ENCODE measurements at places on chromosomes 16 and 17.

GRCh38 chr17:17752821-17753321 lies 71.6 kb downstream of the RAI1 start:
- DNase-seq, result peak; percentile 90

- DNase-seq, result no peak
Observed at GRCh38 chr16:72743011-72743761, 304.7 kb downstream of the ZFHX3 start.

DNA sequence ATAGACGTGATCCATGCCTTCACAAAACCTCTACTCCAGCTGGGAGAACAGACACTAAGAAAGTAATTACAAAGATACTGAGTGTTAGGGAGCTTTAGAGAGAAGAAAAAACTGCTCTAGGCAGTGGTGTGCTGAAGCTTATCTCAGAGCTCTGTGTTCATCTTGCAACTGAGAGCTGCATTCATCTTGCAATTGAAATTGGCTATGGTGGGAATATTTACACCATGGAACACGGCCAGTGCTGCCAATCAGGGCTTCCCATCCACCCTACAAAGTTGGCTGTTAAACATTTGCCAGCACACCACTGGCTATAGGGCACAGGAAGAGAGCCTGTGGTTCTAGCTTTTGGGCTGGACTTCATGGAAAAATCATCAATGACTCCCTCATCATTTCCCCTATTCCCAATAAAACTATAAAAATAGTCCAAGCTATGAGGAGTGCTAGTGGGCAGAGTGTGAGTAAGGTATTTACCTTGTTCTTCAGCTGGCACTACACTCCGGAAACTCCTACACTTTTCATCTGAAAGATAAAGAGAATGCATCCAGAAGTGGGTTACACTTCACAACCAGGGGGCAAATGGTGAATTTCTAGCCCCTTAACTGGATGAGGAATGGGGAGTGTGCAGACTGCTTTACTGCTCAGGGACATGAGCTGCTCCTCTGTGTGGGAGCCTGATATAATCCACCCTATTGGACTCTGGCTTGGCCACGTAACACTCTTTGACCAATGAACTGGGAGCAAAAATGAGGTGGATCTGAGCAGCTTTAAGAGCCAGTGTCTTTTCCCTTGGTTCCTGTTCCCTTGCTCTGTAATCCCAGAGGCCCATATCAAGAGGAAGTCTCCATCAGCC lies 11.6 kb downstream of the GSG1L2 start:
- DNase-seq, result no peak

DNA sequence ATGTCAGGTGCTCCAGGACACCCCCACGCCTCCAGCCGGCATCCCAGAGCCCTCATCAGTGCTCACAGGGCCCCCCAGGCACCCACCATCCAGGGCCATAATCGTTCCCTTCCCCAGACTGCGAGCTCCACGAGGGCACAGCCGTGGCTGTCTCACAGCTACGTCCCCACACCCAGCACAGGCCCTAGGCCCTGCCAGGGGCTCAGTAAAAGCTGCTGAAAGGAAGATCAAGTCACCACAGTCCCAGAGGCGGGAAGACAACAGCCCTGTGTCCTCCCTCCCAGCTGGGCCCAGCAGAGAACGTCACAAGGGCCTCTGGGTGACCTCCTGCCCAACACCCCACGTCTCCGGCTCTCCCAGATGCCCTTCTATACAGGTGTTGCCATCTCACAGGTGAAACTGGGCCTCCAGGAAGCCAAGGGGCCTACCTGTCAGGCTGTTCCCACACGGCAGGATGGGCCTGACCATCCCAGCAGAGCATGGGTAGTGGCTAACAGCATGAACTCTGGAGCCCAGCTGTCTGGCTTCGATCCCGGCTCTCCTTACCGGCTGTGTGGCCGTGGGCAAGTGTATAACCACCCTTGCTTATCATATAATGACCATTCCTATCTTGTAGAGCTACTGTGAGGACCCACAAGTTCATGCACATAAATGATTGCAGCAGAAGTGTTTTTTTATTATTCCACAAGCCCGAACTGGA lies 17.9 kb downstream of the ARL2BP start:
- DNase-seq, result no peak

- no peak for DNase-seq
Observed at GRCh38 chr17:57586196-57586740, 158.8 kb downstream of the CCDC182 start.

DNA sequence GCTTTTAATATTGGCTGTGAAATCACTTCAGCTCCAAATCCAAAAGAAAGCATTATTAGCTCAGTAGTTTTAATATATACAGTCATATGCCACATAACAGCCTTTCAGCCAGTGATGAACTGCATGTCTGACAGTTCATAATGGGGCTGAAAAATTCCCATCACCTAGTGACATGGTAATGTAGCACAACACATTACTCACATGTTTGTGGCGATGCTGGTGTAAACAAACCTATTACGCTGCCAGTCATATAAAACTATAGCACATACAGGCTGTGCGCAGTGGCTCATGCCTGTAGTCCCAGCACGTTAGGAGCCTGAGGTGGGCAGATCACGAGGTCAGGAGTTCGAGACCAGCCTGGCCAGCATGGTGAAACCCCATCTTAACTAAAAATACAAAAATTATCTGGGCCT lies 92.2 kb downstream of the TUBD1 start:
- no peak for DNase-seq

GRCh38 chr17:68054296-68054900 lies 18.9 kb downstream of the KPNA2 start:
- peak; percentile 27 for DNase-seq

DNA sequence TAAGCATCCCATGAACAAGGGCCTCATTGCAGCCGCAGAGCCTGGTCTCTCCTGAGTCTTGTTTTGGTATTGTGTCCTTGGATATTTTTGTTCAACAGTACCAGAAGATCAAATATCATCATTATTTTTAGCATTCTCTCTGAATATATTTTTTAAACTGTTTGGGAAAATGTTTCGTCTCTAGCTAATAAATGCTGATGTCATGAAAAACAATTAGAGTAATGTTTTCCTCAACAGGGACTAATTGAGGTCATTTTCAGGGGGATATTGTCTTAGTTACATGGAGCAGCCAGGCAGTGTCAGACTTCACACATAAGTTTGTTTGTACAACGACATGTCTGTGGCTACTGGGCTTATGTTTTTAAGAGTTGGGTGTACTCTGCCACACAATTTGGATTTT lies 805.3 kb upstream of the SOX9 start:
- DNase-seq, result no peak

DNA sequence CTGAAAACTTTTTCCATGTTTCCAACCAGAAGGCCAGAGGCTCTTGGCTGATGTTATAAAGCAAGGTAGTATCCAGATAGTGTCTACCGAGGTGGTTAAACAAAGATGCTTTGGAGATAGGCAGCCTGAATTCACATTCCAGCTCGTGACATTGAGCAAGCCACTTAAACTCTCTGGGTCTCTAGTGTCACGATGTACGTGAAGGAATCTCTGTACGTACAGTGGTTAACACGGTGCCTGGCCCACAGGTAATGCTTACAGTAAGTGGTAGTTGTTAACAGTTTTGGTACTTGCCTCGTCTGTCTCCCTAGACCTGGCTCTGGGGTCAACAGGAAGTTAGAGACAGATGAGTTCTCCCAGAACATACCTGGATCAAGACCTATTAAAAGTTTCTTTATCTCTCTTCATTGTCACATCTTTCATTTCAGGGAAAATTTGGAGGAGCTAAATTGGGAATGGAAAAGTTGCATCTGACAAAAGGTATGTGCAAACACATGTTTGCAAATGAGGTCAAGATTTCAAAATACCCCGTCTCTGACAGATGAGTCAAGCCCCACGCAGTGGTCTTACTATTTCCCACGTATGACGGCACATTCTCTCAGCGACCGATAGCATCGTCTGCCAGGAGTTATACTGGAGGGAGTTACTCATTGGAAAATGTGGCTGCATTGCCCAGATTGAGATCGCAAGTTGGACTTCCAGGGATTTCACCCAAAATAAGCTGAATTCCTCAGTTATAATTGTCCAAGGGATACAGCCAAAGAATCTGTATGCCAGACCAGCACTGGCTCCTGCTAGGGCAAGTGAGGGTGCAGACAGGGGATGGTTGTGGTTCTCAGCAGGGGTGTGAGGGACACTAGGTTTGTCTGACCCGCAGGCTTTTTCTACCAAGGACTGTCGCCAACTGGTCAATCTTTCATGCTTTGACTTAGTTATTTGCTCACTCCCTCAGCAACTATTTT lies 18.9 kb upstream of the MYH10 start:
- no peak for DNase-seq

DNA sequence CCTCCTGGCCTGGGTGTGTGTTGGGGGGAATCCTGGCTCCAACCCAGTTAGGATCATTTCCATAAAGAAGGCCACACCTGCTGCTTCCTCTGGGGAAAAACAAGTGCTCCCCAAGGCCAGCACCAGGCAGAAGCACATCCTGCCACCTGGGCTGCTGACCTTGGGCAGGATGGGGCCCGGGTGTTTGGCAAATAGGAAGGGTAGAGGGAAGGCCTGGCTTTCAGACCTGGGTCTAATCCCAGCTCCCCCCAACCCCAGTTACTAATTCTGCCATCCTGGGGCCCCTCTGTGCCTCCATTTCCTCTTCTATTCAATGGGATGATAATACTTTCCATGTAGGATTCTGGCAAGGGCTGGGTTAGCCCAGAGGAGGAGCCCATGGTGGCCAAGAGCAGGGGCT lies 3.0 kb upstream of the NLRC5 start:
- no peak for DNase-seq

DNA sequence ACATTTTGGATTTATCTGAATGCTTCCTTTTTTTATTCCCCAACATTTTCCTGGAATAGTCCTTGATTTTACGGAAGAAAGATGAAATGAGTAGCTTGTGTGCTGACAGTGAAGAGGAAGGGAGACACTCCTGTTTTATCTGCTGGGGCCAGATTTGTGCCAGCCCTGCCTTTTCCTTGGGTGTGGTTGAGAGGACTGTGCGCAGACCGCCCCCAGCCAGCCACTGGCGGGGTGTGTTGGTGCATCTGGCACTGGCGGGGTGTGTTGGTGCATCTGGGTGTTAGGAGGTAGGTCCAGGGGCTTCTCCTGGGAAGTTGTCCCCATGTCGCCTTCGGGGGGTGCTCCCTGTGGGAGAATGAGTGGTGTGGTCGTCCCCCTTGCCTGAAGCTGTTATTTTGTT lies 39.5 kb downstream of the RAP1GAP2 start:
- no peak for DNase-seq

- no peak for DNase-seq
Observed at GRCh38 chr17:77027271-77027889, 113.4 kb upstream of the SEC14L1 start.

DNA sequence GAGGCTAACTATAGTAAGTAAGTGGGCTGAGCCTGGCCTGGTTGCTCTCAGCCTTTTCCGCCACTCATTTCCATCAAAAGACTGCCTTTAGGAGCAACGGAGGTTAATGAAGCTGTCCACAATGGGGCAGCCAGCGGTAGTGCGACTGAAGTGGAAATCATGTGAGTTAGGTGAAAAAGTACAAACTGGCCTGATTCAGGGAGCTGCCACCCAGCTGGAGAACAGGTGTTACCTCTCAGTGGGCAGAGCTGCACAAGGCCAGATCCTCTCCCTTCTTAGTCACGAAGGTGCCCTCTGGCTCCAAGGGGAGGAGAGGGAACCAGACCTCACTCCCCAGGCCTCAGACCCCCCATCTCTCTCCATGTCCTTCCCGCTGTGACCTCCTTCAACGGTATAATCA lies 34.4 kb upstream of the CDRT4 start:
- no peak for DNase-seq

- no peak for DNase-seq
Observed at GRCh38 chr17:13395346-13395745, 206.4 kb downstream of the HS3ST3A1 start.

DNA sequence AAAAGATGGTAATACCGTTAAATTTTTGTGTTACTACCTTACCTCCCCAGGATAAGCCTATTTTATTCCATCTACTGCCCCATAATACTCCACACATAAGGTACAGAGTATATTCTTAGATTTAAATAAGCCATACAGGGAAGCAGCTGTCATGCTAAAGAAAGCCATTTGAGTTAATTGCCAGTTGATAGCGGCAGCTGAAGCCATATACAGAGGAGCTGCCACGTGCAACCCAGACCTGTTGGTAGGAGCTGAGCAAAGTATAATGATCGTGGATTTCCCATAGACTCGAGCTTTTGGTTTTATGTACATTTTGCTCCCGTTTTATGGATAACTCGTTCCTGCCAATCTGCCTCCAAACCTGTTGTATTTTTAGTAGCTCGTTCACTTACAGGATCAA lies 12.0 kb downstream of the CPSF4L start:
- DNase-seq, result no peak

GRCh38 chr17:40433551-40434415 lies 9.5 kb upstream of the IGFBP4 start:
- peak; percentile 74 for DNase-seq

GRCh38 chr16:70767377-70768202 lies 33.4 kb downstream of the VAC14 start:
- no peak for DNase-seq

DNA sequence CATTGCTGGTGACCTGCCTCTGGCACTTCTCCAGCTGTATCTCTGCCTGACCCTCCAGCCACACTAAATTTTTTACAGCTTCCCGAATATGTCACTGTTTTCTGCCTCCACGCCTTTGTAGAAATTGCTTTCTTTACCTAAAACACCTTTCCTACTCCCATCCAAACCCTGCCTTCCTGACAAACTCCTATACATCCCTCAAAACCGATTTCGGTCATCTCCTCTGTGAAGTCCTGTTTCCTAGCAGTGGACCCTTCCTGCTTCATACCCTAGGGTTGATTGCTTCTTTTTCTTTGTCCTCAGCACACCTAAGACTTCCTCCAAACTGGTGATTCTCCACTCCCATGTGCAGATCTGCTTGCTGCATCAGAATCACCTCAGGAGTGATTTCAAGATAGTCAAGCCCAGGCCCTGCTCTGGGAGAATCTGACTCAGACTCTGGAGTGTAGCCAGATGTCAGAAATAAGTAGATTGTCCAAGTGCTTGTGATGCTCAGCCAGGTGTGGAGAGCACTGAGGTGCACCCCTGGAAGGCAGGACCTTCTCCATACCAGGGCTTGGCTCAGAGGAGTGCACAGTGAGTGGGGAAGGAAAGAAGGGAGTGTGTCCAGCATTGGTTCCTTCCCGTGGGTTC lies 184.2 kb downstream of the COPRS start:
- DNase-seq, result no peak

- DNase-seq, result peak; percentile 29
Observed at GRCh38 chr17:58756246-58757161, 850 bp downstream of the PPM1E start.

- DNase-seq, result no peak
Observed at GRCh38 chr16:83720213-83720612, 87.6 kb upstream of the HSBP1 start.

Measured in ELF-1 (cell line).